ENCODE measurements at places on chromosomes 16 and 17.

DNA sequence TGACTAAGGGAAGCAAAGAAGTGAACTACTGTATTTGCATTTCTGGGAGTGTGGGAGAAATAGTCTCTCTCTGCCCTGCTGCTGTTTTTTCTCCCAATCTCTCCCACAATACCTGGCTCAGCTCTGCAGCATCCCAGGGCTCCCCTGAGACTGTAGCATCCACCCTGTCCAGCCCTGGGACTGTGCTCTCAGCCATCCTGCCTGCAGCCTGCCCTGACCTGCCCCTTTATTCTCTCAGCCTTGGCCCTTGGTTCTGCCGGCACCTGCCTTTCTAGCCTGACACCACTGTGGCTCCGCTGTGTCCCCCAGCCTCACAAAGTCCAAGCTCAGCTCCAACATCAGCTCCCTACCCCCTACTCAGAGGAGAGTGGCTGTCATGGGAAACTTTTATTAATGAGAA is 1.9 kb downstream of the PDILT start:
- DNase-seq, result no peak

GRCh38 chr16:8032406-8032805 is 557.9 kb downstream of the TMEM114 start:
- DNase-seq, result no peak

DNA sequence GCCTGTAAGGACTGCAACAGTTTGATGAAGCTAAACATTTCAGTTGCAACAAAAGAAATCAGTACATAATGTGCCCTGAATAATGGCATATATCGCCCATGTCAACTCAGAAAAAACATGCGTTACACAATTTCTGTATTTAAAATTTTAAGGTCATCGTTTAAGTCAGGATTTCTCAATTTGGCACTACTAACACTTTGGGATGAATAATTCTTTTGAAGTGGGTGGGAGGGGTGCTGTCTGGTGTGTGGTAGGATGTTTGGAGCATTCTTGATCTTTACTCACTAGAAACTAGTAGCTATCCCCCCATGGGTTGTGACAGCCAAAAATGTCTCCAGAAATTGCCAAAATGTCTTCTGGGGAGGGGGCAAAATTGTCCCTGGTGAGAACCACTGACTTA is 50.7 kb upstream of the CNTNAP4 start:
- no peak for DNase-seq

DNA sequence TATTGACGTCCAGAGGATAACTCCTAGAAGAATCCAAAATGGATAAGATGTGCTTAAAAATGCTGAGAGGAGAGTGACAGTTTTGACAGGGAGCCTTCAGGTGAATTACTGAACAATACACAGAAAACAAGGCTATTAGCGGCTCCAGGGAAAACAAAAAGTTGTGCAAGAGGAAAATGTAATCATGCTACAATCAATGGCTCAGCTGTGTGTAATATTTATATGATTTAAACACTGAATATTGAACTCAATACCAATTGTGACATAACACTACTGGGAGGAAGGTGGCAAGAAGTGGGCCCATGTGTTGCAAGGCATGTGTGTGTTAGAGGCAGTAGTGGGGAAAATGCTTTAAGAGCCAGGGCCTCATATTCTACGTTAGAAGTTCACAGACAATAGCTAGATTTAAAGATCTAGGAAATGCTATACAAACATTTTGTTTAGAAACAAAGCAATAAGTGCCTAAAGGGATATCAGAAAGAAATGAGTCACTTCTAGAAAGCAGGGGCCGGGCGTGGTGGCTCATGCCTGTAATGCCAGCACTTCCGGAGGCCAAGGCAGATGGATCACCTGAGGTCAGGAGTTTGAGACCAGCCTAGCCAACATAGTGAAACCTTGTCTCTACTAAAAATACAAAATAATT is 253.2 kb upstream of the IRX5 start:
- no peak for DNase-seq

GRCh38 chr16:9965079-9965478 is 217.1 kb downstream of the GRIN2A start:
- DNase-seq, result no peak

DNA sequence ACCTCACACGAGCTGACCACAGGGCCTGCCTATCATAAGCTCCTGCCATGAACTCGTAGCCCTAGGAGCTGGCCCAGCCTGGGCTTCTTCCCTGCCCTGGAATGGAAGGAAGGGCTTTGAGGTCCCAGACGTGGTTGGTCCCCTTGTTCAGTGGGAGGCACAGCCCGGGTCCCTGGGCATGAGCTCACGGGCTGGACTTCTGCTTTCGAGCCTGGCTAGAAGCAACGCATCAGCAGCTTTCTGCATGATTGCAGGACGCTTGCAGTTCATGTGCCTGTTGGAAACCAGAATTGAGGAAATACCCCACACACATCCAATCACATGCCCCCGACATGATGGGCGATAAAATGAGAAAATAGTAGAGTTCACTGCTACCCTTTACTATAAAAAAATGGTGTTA is 293.3 kb downstream of the MAF start:
- no peak for DNase-seq

DNA sequence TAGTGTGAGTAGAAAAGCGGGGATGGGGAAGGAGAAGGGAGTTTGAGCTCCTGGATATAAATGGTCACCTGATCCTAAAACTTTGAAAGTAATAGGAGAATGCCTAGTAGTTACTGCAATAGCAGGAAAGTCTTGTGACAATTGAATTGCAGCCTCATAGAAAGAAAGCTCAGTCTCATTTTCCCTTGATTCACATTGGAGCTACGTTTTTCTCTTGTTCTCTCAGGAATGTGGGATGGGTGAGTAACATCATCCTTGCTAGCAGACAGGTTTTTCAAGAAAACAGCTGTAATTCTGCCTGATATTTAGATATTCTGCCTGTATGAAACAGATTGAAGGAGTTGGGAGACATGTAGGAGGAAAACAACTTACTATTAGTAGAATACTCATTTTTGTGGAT is 25.3 kb downstream of the SF3B3 start:
- no peak for DNase-seq

- DNase-seq, result no peak
Measured at GRCh38 chr17:17052462-17053221, 10.4 kb downstream of the MPRIP start.

- DNase-seq, result no peak
Measured at GRCh38 chr16:19582050-19582831, 26.7 kb downstream of the VPS35L start.

DNA sequence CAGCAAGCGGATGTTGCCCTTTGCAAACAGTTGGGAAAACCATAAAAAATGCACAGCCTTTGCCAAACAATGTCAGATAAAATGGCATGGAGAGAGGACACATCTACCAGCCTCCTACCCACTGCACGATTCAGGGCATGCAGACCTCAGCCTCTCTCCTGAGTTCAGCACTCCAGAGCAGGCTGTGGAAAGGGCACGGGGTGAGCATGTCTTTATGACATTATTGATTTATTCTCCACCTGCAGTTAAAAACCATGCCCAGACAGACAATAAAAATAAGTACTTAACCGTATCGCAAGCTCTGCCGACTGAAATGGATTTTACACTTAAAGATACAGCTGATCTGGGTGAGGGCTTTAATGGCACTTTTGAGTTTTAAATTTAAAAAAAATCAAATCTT is 127.1 kb downstream of the MAF start:
- no peak for DNase-seq

- DNase-seq, result no peak
Measured at GRCh38 chr16:67460168-67460567, 20.8 kb downstream of the ATP6V0D1 start.

GRCh38 chr17:28763804-28764266 is 20.0 kb downstream of the TRAF4 start:
- DNase-seq, result peak; percentile 78

DNA sequence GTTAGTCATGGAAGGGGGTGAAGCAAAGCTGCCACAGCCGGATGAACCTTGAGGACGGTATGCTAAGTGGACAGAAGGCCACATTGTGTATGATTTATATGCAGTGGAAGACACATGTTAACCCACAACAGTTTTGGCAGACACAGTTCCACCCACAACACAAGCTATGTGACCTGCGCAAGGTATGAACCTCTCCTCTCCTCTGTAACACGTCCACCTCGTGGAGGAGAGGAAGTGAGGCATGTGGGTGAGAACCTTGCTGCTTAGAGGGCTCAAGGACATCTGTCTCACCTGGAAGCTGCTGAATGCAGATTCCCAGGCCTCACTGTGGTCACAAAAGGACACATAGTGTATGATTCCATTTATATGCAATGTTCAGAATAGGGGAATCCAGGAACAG is 136.1 kb upstream of the PLCG2 start:
- DNase-seq, result no peak

- no peak for DNase-seq
Measured at GRCh38 chr17:66939461-66940114, 24.9 kb upstream of the CACNG4 start.
